ENCODE measurements at places on chromosomes 5 and 9.

DNA sequence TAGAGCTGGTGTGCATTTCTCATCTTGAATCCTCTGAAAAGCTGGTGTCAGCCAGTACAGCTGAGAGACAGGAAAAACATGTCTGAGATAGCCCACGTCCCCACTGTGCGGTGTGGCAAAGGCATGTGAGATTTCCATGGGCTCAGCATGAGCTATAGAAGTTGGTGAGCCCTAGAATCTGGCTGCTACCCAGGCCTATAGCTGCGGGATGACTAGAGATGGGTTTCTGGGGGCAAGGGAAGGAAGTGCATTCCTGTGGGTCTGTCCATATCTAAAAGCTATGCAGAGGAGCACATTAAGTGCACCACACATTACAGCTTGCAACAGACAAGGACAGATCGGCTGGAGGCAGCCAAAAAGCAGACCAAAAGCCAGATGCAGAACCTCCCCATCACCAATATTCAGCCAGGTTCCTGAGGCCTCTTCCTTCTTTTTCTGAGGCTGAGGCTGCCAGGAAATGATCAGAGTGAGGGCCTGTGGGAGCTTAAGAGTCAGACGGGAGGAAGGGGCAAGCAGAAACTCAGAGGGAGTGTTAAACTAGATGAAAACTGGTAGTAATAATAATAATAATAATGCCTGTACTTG lies 55.8 kb upstream of the RANBP3L start:
- DNase-seq = peak; percentile 70

DNA sequence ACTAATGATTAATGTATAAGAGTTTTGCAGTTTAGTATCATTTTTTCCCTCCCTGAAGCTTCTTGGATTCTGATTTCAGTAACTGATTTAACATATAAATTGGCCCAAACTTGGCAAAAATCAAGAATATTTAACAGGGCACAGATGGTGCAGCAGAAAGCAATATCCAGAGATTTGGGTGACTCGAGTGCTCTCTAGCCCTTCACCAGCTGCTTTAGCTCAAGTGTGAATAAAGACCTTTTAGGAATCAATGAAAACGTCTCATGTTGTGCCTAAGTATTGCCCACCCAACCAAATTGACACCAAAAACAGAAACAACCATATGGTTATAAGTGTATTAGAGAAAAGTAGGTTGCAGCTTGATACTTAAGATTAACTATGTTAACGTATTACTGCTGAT lies 933.4 kb upstream of the PTPRD start:
- no peak for DNase-seq

GRCh38 chr9:83471241-83471640 lies 67.0 kb downstream of the FRMD3 start:
- DNase-seq = no peak

DNA sequence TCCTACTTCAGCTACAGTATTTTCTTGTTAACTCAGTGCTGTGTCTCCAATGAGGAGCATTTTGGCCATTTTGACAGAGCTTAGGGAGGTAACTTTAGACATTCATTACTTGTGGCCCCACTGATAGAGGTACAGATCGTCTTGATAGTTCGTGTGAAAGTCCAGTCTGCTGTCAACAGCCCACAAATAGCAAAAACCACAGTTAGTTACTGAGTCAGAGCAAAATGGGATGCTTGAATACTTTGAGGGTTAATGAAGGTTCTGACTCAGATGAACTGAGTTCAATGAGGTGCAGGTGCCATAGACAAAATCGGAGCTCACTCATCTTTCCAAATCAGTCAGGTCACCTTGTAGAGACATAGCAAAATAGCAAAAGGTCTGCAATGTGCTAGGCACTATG lies 163.1 kb upstream of the TLE4 start:
- no peak for DNase-seq

DNA sequence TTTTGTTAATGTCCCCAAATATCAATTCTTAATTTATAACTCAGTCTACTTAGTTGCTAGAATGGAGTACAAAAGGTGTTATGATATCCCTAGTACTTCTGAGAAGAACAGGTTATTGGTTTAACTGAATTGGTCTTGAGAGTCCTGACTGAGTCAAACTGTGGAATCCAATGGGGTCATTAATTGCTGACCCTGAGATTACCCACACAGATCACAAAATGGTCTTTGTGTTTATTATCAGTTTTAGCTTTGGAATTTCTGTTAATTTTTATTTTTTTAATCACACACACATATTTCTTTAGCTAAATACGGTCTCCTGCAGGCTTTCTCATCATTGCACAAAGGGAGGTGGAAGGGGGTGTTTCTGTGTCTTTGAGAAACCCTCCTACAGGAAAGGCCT lies 301.6 kb downstream of the EBF1 start:
- no peak for DNase-seq

DNA sequence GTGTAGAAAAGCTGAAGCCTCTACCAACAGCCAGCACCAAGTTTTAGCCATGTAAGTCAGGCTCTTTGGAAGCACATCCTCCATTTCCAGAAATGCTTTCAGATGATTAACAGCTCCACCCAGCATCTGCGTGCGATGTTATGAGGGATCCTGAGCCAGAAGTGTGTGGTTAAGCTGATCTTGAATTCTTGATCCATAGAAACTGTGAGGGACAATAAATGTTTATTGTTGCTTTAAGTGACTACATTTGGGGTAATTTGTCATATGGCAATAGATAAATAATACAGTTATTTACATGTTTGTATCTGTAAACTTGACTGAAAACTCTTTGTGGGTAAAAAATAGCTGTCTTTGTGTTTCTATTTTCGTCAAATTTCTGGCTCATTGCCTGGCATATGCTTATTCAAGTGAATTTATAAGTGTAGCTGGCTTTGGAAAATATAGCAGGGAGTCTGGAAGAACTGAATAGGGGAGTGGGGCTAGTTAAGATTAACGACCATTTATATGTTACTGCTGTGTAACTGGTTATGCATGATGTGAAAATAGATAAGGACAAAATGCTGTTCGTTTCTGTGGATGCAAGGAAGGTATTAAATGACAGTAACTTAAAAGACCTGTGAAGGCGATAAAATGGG lies 234.1 kb downstream of the LRRC70 start:
- DNase-seq = no peak

DNA sequence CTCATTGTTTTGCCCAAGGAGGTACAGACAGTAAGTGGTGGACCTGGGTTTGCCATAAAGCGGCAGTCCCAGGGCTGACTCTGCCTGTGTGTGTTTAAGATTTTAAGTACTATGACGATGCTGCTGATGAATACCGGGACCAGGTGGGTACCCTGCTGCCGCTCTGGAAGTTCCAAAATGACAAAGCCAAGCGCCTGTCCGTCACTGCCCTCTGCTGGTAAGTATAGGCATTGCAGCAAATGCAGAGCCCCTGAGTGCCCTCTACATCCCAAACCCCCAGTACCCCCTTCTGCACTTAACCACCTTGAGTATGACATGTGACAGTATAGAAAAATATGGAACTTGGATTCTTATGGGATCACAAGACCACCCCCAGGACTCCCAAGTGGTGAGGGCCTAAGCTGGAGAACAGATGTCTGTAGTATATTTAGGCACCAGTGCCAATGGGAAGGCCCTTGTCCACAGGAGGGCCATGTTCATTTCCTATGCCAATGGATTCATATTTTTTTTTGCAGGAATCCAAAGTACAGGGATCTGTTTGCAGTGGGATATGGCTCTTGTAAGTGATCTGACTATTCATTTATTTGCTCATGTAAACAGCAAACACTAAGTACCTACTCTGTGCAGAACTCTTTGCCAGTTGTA lies 22.0 kb downstream of the ENHO start:
- no peak for DNase-seq

DNA sequence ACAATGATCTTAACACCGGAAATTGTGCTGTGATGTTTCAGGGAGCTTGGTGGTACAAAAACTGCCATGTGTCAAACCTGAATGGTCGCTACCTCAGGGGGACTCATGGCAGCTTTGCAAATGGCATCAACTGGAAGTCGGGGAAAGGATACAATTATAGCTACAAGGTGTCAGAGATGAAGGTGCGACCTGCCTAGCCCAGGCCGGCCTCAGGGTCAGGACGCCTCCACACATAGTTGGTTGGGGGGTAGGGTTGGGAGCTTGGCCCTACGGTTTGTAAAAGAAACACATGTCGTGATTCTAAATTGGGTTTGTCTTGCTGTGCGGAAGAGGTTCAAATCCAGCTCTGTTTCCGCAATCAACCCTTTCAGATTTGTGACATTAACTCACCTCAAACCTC lies 6.6 kb downstream of the FCN2 start:
- DNase-seq = no peak

DNA sequence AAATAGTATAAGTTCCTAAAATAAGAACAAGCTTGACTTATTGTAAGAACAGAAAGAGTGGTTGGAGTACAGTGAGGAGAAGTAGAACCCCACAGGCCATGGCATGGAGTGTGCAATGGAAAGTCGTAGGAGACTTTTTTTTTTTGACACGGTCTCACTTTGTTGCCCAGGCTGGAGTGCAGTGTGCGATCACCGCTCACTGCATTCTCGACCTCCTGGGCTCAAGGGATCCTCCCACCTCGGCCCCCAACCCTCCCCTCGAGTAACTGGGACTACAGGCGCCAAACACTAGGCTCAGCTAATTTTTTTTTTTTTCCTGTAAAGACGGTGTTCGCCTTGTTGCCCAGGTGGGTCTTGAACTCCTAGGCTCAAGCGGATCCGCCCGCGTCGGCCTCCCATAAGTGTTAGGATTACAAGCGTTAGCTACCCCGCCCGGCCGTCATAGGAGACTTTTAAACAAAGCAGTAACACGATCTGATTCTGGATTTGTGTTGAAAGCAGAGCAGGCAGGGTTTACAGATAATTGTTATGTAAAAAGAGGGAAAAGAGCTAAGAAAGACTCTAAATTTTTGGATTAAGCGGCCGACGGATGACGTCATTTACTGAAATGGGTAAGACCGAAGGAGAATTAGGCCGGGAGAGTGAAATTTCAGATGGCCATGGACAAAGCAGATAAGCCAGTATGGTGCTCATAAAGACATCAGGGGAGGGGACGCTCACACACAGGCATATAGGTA lies 752 bp downstream of the TSTD2 start:
- DNase-seq = peak; percentile 43

- peak; percentile 20 for DNase-seq
Observed at GRCh38 chr5:60223342-60223741, 329.8 kb upstream of the PDE4D start.

DNA sequence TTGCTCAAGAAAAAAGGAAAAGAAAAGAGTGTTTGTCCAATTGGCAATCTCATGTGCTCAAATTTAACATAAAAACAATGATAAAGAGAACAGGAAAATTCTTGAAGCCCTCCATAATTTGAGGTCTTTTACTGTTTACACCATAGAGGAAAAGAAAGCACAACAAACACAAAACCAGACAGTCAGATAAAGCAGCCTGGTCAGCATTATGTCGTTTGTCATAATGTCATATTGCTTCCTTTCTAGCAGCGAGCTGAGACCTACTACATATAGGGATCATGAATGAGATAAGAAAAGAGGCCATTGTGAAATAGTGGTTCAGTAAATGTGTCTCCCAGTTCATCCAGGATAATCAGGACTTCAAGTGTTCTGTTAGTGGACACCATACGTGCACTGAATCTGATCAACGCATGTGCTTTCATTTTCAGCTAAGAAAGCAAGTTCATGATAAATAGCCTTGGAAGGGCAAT lies 64.7 kb upstream of the SELENOP start:
- DNase-seq = no peak

DNA sequence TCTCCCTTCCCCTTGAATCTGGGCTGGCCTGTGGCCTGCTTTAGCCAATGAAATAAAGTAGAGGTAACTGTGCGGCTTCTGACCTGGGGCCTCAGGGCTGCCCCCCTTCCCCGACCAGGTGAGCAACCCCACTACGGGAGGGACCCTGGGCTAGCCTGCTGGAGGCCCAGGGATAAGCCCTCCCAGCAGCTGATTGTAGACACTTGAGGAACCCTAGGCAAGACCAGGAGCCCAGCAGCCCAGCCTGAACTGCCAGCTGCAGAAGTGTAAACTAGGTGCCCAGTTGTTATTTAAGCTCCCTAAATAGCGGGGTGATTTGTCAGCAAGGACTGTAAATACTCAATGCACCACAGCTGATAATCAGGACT lies 41.3 kb downstream of the RAPGEF1 start:
- no peak for DNase-seq

GRCh38 chr9:76687861-76688391 lies 76.3 kb upstream of the PCA3 start:
- DNase-seq = peak; percentile 50

DNA sequence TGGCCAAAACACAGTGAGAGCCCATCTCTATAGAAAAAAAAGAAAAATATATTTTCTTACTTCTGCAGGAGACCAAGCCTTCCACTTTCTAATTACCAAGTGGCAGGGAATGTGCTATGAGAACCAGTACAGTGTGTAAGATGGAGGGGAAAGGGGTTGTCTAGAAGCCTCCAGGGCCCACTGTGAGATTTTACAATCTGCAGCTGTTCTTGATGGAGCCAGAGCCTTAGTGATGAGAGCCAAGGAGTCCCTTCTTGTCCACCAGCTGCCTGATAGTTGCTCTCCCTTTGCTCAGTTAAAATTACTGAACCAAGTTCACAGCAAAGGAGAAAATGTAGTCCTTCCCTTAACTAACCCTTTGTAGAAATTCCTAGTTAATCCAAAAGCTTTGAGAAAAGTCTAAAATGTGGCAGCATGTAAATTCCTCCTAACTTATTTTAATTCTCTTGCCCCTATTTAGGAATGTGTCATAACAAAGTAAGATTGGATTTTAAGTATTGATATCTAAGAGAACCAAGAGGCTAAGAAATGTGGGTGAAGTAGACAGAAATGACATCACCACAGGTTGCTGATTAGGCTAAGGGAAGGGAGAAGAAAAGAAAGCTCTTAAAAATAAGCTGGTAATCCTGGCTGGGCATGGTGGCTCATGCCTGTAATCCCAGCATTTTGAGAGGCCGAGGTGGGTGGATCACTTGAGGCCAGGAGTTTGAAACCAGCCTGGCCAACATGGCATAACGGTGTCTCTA lies 19.3 kb downstream of the SRP19 start:
- no peak for DNase-seq

GRCh38 chr5:28743025-28743715 lies 1704.8 kb upstream of the CDH9 start:
- DNase-seq = no peak

DNA sequence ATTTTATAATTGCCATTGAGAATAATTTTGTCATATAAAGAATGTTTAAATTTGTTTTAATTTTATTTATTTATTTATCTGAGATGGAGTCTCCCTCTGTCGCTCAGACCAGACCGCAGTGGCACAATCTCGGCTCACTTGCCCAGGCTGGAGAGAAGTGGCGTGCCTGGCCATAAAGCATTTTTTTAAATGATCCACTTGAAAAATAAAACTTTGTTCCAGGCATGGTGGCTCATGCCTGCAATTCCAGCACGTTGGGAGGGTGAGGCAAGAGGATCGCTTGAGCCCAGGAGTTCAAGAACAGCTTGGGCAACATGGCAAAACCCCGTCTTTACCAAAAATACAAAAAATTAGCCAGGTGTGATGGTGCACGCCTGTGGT lies 2.1 kb upstream of the SIT1 start:
- no peak for DNase-seq

- no peak for DNase-seq
Observed at GRCh38 chr5:16578474-16578883, 38.3 kb downstream of the RETREG1 start.
